ENCODE measurements at places on chromosomes 12 and 14.

DNA sequence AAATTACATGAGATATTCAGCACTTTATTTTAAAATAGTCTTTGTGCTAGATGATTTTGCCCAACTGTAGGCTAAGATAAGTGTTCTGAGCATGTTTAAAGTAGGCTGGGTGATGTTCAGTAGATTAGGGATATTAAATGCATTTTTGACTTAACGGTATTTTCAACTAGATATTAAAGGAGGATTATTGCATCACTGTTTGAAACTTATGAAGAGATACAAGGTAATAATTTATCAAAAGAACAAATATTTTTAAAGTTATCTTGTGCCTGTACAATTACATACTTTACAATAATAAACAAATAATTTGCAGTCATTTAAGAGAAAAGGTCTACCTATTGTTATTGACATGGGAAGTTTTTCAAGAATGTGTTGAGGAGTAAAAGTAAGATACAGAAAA, 368.6 kb upstream of the DCN start:
- DNase-seq, result no peak

- no peak for DNase-seq
Observed at GRCh38 chr12:131312793-131313545, 359.3 kb downstream of the ADGRD1 start.

DNA sequence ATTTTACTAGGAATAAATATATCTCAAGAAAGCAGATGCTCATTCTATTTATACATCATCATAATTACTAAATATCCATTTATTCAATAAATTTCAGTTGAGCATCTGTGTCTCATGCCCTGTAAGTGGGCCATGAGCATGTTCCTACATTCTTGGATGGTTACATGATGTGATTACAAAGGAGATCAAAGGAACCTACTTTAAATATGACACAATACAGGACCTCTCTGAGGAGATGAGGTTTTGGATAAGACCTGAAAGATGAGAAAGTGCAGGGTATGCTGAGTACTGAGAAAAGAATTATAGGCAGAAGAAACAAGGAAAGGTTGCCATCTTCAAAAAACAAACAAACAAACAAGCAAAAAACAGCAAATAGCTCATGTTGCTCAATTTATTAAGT, 105.4 kb upstream of the CNTN1 start:
- DNase-seq, result no peak

DNA sequence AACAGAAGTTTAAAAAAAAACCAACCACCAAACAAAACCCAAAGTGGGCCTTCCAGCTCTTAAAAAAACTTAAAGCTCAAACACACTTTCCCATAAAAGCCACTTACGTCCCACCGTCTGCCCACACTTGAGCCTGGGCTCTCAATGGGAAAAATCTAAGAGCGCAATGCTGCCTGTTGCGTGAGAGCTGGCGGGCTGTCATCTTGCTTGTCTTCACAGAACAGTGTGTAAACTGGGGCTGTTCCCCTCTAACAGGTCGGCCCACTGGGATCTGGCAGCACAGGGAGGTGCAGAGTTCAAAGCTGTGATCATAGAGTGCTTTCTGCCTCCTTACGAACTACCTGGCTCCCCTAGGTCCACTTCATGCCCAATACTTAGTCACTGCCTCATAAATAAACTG, 80.0 kb downstream of the DICER1 start:
- DNase-seq, result no peak

- DNase-seq, result no peak
Observed at GRCh38 chr14:31947680-31948595, 129.2 kb upstream of the ARHGAP5 start.

- no peak for DNase-seq
Observed at GRCh38 chr14:101796016-101796415, 34.5 kb downstream of the PPP2R5C start.

DNA sequence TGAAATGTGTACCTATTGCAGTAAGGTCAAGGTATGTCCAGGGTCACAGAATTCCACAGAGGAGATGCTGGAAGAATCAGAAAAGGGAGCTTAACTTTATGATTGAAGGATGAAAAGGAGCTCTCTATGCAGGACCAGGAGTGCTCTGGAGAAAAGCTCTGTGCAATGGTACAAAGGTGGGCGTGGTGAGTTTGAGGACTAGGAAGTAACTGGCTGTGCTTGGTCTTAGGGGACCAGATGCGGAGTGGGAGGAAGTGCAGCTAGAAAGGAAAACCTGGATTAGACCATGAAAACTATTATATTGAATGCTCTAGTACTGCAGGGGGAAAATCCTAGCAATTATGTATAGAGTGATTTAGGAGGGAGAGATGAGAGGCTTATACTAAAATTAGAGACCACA, 56.8 kb downstream of the BTG1 start:
- no peak for DNase-seq

DNA sequence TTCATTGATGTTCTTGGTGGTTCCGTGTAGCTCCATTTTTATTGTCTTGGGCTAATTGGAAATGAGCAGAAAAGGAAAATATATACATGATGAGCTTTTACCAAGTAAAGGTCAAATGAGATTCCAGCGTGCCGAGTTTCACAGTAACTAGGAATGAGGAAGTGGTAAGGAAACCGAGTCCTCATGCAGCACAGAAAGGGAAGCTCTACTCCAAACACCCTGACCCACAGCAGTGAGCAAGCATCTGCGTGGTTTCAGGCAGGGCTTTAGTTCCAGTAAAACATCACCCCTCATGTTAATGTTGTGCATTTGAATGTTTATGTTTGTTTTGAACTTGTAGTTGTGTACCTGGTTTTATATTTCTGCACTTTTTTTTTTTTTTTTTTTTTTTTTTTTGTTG, 208.0 kb downstream of the SLC41A2 start:
- peak; percentile 89 for DNase-seq

- DNase-seq, result no peak
Observed at GRCh38 chr12:121240062-121240420, 30.1 kb downstream of the P2RX4 start.

GRCh38 chr12:132146098-132146497, 1.8 kb downstream of the NOC4L start:
- no peak for DNase-seq

DNA sequence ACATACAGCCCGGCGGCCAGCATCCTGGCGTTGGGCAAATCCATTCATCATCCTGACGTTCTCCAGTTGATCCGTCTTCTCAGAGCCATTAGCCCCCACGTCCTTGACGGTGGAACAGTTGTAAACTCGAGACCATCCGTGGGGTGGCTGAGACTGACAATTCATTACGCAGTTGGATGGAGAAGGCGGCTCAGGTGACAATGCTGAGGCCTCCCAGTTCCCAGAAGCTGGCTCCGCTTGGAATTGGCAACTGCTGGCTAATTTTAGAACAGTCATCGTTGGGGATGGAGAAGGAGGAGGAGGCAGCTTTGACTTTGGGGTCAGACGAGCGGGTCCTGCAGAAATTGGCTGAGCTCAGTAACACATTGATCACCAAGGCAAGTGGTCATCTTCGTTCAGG, 186.5 kb downstream of the PHETA1 start:
- DNase-seq, result no peak

GRCh38 chr12:7045913-7046312, 14.6 kb upstream of the C1S start:
- no peak for DNase-seq

DNA sequence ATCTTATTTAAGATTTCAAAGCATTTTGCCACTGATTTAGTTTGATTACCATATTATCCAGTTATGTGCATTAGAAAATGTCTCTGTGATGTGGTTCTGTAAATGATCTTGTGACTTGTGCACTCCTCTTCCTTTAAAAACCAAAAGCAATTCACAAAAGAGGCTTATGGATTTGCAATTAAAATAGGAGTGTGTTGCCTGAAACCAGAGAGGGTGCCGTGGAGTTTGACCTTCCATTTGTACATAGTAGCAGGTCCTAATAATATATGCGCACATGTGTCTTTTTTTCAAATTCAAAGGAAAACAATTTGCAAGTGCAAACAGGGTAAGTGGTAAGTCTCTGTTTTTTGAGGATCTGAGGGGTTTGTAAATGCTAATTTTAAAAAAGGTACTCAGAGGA, 470.9 kb downstream of the VRK1 start:
- no peak for DNase-seq

- no peak for DNase-seq
Observed at GRCh38 chr14:61640158-61641136, 54.9 kb upstream of the HIF1A start.

DNA sequence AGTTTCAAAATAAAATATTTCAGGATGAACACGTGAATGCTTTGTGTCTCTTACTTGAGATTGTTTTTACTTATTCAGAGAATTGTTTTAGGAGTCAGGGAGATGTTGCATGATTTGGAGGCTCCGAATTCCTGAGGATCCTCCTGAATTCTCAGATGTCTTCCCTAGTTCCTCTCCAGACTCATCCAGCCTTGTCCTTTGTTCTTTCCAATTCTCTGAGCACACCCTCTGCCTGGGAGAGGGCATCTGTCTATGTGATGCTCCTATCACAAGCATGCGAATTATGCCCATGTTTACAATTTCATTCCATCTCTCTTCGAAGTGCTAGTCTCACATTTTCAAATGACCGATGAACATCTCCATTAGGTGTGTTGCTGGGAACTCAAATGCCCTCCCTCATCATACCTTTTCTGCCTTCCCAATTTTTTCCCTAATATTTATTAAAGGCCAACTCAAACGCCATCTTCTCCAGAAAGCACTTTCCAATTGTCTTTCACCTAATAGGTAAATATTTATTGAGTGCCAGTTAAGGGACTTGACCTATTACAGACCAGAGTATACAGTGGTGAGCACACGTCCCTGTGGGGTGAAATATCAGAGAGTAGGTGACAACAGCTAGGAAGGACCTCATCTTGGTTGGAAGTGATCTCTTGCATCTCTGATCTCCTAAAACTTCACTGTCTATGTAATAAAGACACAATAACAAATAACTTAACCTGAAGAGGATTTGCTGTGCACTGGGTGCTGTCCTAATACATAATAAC, 64.4 kb downstream of the ARF6 start:
- DNase-seq, result no peak

GRCh38 chr12:110514363-110514762, 12.2 kb downstream of the RAD9B start:
- no peak for DNase-seq

DNA sequence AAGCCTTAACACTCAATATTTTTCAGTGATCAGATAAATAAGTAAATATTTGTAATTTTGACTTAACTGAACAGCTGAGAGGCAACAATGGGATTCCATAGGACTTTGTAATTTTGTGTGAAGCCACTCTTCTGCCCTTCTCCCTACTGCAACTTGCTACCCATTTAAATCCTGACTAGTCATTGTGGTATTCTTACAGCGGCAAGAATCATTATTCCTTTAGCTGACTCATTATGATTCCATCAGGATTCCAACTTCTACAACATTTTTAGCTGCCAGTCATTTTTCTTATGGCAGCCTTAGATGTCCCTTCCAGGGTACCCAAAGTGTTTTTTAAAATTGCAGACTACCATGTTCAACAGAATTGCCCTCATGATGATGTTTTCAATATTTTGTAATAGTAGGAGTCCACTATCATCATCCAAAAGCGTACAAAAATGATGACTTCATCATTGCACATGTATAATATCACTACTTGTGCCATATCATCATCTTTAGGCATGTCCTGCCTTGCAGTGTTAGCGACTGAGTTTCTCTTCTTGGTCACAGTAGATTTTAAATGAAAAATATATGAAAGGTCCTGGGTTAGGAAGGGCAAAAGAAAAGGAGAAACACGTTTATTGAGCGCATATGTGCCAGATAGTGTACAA, 5.1 kb upstream of the MAGOHB start:
- peak; percentile 74 for DNase-seq

DNA sequence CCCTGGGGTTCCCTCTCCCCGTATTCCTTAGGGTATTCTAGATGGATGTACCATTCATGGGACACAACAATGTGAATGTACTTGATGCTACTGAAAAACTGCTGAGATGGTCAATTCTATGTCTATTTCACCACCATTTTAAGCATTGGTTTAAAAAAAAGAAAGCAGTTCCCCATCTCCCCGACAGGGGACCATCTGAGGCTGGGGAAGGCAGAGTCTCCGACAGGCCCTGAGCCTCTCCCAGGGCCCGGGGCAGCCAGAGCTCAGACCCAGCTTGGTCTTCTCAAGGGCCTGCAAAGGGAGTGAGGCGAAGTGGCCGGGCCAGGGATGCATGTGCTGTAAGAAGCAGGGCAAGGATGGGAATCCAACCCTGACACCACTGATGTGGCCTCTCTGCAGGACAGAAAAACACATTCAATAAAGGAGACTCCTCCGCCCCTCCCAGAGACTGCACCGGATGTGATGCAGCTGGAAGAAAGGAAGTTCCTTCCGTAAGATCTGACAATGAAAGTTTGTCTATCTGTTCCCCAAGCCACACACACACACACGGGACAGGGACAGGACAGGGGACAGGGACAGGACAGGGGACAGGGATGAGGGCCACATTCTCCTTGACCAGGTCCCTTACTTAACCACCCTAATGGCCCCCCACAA, 234.1 kb downstream of the BCL11B start:
- no peak for DNase-seq

GRCh38 chr12:21502164-21502496, 541 bp downstream of the GOLT1B start:
- peak; percentile 36 for DNase-seq

DNA sequence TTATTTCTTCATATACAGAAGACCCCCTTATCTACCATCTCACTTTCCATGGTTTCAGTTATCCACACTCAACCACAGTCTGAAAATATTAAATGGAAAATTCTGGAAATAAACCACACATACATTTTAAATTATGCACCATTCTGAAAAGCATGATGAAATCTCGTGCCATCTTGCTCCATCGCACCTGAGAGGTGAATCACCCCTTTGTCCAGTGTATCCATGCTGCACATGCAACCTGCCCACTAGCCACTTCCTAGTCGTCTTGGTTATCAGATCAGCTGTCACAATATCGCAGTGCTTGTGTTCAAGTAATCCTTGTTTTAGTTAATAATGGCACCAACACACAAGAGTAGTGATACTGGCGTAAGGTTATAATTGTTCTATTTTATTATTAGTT, 145.7 kb downstream of the C12orf42 start:
- no peak for DNase-seq

DNA sequence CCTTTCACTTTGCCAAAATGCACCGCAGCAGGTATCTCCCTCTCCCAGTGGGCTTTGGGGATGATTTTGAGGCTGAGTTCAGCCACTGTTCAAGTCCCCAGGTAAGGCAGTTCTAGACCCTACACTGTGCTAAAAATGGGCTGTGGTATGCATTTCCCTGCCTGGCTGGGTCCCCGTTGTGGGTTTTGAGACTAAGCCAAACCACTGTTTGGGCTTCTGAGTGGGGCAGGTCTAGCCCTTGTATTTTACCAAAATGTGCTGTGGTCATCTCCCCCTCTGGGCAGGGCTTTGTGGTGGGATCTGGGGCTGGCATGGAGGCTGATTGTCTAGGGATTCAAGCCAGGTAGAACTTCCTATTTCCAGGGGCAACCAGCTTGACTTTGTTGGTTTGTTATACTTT, 13.6 kb upstream of the OR4Q3 start:
- DNase-seq, result no peak
